SJCRH30 (cell line): ENCODE measurements at places on chromosomes 7 and 10. TPM values are rescaled to one million over a fixed set of nuclear protein-coding genes. Genes with fewer than 3 reads are reported as not detected.

DNA sequence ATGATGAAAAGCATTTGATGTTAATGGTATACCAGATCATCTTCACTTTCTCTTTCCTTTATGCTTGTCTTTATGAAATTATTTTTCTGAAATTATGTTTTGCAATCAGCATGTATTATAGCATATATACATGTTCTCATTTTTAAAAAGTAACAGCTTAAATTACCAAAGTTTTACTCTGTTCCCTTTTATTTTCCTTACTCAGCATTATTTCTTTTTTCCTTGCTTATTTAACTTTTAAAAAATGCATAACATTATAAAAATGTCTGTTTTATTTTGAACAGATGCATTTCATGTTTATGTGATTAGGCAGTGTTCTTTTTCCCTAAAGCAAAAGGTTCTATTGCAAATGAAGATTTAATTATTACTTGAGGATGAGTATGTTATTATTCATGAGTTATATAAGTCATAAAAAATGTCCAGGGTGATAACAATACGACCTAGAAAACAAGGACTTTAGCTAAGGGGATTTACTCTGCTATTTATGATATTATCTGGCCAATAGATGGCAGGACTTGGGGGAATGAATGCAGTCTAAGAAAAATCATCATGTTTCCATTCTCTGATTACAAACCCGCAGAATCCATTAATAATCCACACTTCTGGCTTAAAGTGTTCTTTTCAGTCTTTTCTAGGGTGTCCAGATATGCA lies 38.5 kb downstream of the CABCOCO1 start:
- no peaks in the 10 kb centered on the region for H3K27me3 ChIP-seq
- no peak for DNase-seq
- H3K4me1 ChIP-seq, result no peaks in the 10 kb centered on the region
- no peak overlapping the region for H3K4me3 ChIP-seq

DNA sequence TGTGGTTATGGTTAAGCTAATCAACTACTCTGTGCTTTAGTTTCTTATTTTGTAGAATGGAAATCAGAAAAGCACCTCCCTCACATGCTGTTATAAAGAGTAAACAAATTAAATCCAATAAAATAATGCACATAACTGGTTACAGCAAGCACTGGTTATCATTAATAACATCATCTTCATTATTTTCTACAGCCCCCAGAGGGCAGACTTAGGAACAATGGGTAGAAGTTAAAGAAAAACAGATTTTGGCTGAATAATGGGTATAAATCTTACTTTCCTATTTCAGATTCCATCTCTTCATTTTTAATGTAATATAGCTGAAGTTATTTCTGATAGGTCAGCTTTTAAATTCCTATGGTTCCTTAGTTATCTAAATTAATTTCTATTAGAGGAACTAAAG lies 126.5 kb downstream of the DOCK4 start:
- no peak overlapping the region for H3K27ac ChIP-seq
- no peaks in the 10 kb centered on the region for H3K27me3 ChIP-seq
- no peak for DNase-seq
- H3K4me3 ChIP-seq, result no peak overlapping the region
- peaks cover 9% of the 10 kb centered on the region; the same call in 1 of the 2 replicates for H3K4me1 ChIP-seq
- no peaks in the 10 kb centered on the region for H3K36me3 ChIP-seq

DNA sequence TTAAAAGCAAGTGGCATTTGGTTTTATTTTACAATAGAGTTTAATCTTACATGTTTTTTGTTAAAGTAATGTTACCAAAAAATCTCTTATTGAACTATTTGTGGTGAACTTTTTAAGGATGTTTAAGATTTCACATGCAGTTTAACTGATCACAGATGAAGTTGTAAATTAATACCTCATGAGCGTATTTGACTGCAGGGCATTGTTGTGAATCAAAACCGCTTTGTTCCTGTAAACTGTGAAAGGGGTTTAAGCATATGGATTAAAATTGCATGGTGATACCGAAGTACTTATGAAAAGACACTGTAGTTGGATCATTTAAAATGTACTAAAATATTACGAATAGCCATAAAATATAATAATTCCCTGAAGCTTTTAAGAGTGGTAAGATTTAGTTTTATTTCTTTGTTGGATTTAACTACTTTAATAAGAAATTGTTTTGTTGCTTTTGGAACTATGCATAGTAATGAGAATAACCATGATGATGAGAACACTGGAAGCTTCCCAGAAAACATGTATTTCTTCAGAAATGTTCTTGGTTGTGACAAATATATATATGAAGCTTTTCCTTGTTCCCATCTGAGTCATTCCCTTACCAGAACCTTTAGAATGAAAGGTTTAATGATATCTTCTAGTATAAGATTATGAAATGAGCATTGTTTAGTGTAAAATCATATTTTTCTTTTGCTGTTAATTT lies 131.3 kb downstream of the ADK start:
- H3K27me3 ChIP-seq, result no peaks in the 10 kb centered on the region
- H3K27ac ChIP-seq, result no peak overlapping the region
- H3K36me3 ChIP-seq, result peaks cover 2% of the 10 kb centered on the region; the same call in 1 of the 2 replicates
- H3K4me1 ChIP-seq, result no peaks in the 10 kb centered on the region

- H3K4me3 ChIP-seq, result no peak overlapping the region
- no peak overlapping the region for H3K27ac ChIP-seq
- no peaks in the 10 kb centered on the region for H3K4me1 ChIP-seq
- DNase-seq, result no peak
- H3K27me3 ChIP-seq, result no peaks in the 10 kb centered on the region
Observed at GRCh38 chr10:74135452-74135851, 15.2 kb downstream of the AP3M1 start.

DNA sequence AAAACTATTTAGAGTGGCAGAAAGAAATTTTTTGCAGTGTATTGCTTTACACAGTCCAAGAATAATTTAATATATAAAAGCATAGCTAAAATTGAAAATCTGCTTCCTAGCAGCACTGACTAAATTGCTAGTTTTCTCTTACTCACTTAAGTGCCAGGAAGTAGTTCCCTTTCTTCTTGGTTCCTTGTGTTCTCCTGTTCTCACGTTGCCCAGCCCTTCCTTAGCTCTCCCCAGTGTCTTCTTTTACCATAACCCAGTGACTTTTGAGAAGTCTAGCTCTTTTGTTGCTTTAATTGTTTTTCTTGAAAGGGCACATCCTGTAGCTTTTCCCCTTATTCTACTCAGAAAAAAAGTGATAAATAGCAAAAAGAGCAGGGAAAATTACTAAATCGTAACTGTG lies 215.5 kb downstream of the THSD7A start:
- H3K27ac ChIP-seq, result no peak overlapping the region
- H3K27me3 ChIP-seq, result no peaks in the 10 kb centered on the region
- DNase-seq, result no peak
- H3K4me1 ChIP-seq, result no peaks in the 10 kb centered on the region
- H3K4me3 ChIP-seq, result no peak overlapping the region

DNA sequence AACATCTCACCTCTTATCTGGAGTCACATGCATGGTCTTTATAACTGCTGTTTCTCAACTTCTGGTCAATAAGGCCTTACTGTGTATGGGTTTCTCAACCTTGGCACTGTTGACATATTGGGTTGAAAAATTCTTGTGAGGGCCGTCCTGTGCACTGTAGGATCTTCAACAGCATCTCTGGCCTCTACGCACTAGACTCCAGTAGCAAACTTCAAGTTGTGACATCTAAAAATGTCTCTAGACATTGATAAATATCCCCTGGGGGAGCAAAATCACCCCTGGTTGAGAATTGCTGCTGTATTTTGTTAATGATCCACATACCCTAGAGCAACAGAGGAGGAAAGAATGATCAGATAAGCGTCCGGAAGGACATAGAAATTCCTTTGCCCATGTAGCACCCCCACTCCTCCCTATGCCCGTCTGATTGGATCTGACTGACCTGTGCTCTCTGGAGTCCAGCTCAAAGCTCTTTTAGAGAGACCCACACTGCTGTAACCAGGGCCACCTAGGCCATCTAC lies 423.5 kb upstream of the ZMIZ1 start:
- no peaks in the 10 kb centered on the region for H3K36me3 ChIP-seq
- no peak overlapping the region for H3K4me3 ChIP-seq
- H3K27me3 ChIP-seq, result no peaks in the 10 kb centered on the region
- no peaks in the 10 kb centered on the region for H3K4me1 ChIP-seq
- no peak overlapping the region for H3K27ac ChIP-seq
- DNase-seq, result no peak

DNA sequence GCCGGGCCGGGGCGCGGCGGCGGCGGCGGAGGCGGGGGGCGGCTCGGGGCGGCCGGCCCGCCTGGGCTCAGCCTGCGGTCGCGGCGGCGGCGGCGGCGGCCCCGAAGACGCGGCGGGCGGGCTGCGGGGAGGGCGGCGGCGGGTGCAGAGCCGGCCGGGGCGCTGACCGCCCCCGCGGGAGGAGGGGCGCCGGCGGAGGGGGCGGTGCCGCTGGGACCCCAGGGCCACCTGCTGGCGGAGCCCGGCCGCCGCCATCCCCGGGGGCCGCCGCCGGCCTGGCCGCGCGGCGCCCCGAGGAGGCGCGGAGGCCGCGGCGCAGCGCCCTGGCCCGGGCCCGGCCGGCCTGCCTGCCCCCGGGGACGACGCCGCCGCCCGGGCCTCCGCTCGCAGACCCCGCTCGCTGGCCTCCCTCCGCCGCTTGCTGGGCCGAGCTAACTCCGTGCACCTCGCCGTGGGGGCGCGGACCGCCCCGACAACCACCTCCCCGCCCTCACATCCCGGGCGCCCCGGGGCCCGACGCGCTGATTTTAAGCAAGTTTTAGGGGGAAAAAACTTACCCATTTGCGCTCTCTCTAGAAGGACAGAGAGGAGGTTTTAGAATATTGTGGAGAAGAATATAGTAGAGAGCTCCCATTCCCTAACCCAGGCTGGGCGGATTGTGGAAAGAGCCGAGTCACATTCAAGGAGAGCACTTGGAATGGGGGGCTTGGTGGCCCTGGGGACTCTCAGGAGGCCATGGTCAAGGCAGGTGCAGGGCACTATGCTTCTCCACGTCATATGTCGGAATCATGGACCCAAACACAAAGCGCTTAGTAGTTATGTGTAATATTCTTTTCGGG lies at the start of gene BEND7:
TSS of gene BEND7 (minus strand) at position 140 of the 839 bp plus-strand sequence. CDS start 481 bp downstream, outside the sequence.
- no peaks in the 10 kb centered on the region for H3K4me1 ChIP-seq
- H3K27ac ChIP-seq, result no peak within 1 kb of the TSS
- H3K36me3 ChIP-seq, result no peaks in the 10 kb centered on the region
- DNase-seq, result peak; percentile 47
- H3K4me3 ChIP-seq, result peak within 1 kb of the TSS; percentile 61

DNA sequence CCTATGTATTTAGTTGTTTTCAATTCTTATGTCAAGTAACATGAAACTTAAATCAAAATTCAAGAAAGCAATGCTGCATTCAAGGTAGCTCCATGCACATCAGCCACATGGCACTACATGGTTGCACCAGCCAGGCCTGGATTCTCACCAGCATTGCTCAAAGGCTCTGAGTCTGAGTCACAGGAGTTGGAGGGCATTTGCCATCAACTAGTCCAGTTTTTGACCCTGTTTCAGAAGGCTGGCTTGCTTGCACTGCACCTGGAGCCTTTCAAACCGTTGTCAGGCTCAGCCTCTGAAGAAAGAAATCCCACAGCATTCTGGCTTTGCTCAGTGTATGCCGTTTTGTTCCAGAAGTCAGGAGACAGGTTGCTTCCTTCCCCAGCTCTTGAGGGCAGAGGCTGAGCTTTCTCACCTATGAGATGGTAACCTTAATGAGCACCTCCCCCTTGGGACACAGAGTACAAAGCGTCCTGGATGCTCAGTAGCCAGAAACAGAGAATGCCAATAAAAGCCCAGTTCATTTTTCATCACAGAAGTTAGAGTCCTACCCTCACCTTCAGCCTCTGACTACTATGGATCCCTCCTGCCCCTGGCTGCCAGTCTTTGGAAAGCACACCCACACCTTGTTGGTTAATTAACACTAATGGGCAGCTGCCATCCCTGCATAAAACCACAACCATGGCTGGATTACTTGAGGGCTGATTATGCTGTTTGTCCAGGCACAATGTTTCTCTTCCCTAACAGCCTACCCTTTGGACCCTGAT lies 288.4 kb upstream of the LRRTM3 start:
- H3K36me3 ChIP-seq, result no peaks in the 10 kb centered on the region
- H3K4me1 ChIP-seq, result peaks cover 7% of the 10 kb centered on the region
- no peak overlapping the region for H3K27ac ChIP-seq
- no peaks in the 10 kb centered on the region for H3K27me3 ChIP-seq
- no peak overlapping the region for H3K4me3 ChIP-seq

GRCh38 chr10:112979927-112980326 lies 29.9 kb downstream of the TCF7L2 start:
- no peak for DNase-seq
- no peak overlapping the region for H3K27ac ChIP-seq
- H3K4me3 ChIP-seq, result no peak overlapping the region
- peaks cover 25% of the 10 kb centered on the region for H3K4me1 ChIP-seq

DNA sequence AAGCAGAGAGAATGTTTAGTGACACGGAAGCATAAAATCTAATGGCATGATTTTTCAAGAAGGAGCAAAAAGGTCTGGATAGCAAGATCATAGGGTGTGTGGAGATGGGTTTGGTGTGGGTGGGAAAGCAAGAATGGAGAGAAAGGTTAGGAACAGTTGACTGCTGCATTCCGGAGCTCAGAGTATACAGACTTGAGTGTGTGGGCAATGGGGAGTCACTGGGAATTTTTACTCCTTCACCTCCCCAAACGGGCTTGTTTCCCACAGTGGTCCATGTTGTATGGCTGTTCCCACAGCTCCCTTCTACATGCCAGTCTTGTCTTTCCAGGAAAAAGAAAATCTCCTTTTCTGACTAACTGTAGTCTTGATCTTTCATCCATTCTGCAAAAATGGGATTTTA lies 122.1 kb downstream of the CDK6 start:
- H3K4me1 ChIP-seq, result peaks cover 18% of the 10 kb centered on the region
- no peak overlapping the region for H3K27ac ChIP-seq
- no peak overlapping the region for H3K4me3 ChIP-seq
- H3K27me3 ChIP-seq, result no peaks in the 10 kb centered on the region
- DNase-seq, result no peak
- peaks cover 51% of the 10 kb centered on the region for H3K36me3 ChIP-seq

- no peak for DNase-seq
- no peak overlapping the region for H3K4me3 ChIP-seq
- no peaks in the 10 kb centered on the region for H3K27me3 ChIP-seq
Observed at GRCh38 chr7:69685293-69685631, 87.0 kb downstream of the AUTS2 start.

- no peaks in the 10 kb centered on the region for H3K4me1 ChIP-seq
- H3K27ac ChIP-seq, result no peak overlapping the region
- H3K27me3 ChIP-seq, result no peaks in the 10 kb centered on the region
- DNase-seq, result no peak
- H3K4me3 ChIP-seq, result no peak overlapping the region
Observed at GRCh38 chr10:32007026-32007425, 49.2 kb downstream of the KIF5B start.

- H3K4me3 ChIP-seq, result no peak overlapping the region
- no peak overlapping the region for H3K27ac ChIP-seq
- no peaks in the 10 kb centered on the region for H3K4me1 ChIP-seq
- no peaks in the 10 kb centered on the region for H3K27me3 ChIP-seq
- no peak for DNase-seq
- H3K36me3 ChIP-seq, result no peaks in the 10 kb centered on the region
Observed at GRCh38 chr10:132846631-132847415, 60.9 kb upstream of the NKX6-2 start.

EPHB4 gene
- 61.7 and 62.3 TPM in 2 replicates for total RNA-seq

RGR gene
- total RNA-seq, result 0.58 and 1.1 TPM in 2 replicates

NUTM2B gene
- total RNA-seq, result 0.51 and 0.59 TPM in 2 replicates

PRSS37 gene
- total RNA-seq, result not detected in 2 replicates

TOMM7 gene
- 164 and 165 TPM in 2 replicates for total RNA-seq

STEAP1B gene
- 0.23 TPM in 1 of 2 replicates, not detected in the other for total RNA-seq

LIPJ gene
- not detected in 2 replicates for total RNA-seq

PNLIPRP3 gene
- total RNA-seq, result 0.10 TPM in 1 of 2 replicates, not detected in the other

SFTPA1 gene
- not detected in 2 replicates for total RNA-seq
